ENCODE measurements at places on chromosomes 12 and 14.
A peak's percentile ranks its signal among the peaks of the same experiment; 100 is the strongest.

DNA sequence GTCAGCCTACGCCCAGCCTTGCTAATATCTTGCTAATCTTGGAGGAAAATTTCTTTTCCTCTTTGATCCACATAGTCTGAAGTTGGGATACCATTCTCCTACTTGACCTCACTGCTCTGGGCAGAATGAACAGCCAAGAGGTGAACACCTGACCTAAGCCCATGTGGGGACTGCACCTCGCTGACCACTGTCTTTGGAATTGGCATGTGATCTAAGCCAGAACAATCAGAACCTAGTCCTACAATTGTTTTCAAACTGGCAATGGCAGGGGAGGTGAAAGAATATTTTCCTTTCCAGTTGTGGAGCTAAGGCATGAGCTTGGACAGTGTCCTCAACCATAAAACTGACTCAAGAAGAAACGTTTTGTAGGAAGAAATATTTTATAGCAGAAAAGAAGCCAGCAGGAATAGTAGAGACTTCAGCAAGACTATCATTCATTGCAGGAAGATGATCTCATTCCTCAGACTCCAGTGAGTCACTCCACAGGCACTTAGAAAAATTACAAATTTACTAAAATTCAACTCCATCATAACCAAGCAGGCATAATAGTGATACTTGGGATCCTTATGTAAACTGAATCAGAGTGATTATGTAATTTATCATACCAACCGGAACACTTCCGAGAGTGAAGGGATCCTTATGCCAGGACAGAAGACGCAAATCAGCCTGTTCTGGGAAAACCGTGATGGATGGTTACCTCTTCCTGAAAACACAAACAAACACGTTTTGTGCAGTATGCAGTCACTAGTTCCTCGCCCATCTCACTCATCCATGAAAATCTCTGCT is 14.7 kb downstream of the PTPRO start:
- no peak for DNase-seq

DNA sequence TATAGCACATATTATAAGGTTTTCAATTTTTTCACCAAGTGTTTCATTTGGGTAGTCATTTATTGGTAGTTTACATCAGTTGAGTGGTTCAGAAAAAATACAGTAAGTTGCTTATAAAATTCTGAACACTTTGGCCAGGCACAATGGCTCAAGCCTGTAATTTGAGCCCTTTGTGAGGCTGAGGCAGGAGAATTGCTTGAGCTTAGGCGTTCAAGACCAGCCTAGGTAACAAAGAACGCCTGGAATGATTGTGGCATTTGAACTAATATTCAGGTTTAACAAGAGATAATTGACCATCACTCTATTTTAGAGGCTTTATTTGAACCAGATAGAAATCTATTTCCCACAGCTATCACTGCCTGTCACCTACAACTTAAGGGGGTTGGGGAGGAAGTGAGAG is 22.7 kb downstream of the HIF1A start:
- no peak for DNase-seq

- DNase-seq = no peak
These were observed 7.8 kb downstream of the PPTC7 start for GRCh38 chr12:110575326-110575725.

DNA sequence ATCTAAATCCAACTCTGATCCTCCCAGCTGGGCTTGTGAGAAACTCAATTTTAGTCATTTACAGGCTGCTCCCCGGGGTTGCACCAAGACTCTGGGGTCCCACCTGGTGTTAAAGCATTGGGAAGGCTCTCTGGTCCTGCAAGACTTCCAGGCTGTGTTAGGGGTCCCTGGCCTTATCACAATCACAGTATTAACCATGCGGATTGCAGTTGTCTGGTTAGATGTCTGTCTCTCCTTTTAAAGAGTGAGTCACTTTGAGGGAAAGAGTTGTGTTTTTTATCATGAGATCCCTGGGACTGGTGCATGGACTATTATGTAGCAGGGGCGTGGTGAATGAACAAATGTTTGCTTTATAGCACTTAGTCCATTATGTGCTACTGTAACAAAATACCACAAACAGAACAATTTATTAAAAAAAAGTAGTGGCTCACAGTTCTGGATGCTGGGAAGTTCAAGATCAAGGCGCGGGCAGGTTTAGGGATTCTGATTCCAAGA is 531.4 kb downstream of the FUT8 start:
- DNase-seq = no peak

DNA sequence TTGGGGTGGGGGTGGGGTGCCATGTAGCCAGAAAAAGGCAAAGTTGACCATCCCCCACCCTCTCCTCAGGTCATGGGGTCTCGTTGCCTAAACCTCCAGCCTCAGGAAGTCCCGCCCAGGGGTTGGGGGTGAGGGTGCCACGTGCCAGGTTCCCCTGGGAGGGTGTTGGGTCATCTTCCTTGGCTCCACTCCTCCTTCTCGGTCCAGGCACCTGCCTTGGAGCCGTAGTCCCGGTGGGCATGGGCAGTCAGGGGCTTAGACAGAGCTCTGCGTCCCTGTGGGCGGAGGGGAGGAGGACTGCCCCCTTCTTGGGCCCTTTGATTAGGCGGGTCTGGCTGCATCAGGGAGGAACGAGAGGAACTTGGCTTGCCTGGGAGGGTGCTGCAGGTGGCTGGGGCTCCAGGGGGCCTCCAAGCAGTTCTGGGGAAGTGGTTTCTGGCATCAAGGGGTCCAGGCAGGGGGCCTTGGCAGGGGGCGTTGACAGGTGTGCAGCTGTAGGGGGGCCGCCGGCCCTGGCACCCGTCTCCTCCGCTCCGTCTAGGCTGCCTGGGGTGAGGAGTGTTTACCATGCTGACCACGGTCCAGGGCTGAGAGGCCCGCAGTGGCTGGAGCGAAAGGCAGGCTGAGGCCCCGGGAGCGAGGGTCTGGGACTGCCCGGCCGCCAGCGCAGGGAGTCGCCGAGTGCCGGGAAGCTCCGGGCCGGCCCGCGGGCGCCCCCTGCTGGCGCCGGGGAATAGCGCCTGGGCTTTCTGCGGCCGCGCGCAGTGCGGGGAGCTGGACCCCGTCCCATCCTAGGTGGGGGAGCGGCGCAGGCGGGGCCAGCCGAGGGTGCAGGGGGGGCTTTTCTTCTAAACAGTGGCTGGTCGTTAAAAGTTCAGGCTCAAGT is 7.9 kb downstream of the SETD1B start:
- peak; percentile 69 for DNase-seq

DNA sequence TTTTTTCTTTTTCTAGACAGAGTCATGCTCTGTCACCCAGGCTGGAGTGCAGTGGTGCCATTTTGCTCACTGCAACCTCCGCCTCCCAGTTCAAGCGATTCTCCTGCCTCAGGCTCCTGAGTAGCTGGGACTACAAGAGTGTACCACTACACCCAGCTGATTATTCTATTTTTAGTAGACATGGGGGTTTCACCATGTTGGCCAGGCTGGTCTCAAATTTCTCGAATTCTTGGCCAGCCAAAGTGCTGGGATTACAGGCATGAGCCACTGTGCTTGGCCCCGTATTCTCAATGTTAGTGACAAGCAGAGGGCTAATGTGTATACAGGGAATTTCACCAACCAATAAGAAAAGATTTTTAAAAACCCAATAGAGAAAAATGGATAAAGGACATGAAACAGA is 8.4 kb downstream of the PLBD2 start:
- no peak for DNase-seq

DNA sequence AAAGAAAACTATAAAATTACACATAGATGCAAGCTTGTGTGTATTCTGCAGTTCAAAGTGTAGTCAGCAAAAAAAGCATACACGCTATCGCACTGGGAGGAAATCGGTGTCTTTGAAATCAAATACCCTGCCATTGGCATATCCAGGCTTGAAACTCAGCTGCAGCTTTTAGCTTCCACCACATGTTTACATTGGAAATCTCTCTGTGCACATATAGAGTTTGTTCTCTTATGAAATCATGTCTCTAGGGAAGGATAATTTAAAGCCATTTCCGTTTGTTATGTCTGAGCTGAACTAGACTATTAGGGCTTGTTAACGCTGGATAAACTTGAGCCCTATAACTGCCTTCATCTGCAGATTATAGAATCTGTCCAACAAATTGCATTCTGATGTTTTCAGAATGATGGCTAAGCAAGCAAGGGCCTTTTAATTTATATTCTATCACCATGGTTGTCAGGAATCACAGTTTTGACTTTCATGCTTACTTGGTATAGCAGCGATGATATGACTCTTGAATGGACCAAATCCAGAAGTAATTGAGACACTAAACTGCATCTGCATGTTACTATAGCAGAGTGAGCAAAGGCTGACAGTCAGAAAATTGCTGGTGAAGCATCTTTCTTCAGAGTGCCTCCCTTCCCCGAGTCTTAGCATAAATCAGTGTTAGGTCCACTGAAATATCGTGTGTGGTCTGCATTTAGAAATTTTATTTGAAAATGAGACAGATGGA is 442.8 kb downstream of the ZFP36L1 start:
- no peak for DNase-seq

Data from stimulated activated CD4-positive, alpha-beta T cell treated with anti-CD3 and anti-CD28 coated beads, Interleukin-12 subunit alpha, Interleukin-12 subunit beta, amount 100 ng/mL, for 4 hours (primary cell).